NCI-H226 (cell line): ENCODE measurements at places on chromosomes 1 and 21.
A peak's percentile ranks its signal among the peaks of the same experiment; 100 is the strongest.

DNA sequence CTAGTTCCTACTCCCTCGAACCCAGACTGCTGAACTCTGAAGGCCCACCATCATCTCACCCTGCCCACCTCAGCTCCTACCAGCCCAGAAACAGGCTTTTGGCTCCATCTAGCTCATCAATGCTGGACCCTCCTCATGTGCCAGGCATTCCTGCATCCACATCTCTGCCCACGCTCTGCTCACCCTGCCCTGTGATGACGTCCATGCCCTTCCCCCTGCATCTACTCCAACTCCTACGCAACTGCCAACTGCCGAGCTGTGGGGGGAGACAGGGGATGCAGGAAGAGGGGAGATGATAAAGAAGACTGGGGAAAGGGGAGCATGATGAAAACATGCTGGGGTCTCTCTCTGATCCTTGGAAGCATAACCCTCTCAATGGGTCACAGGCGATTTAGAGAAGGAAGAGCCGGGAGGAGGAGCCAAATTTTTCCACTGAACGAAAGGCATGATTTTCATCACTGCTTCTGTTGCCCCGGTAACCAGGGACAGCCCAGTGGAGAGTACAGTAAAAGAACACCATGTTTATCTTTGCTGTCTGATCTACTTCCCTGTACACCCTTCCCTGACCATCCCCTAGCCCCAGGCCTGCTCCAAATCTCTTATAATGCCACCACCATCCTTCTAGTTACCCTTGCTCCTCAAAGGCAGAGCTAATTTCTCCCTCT lies 44.3 kb downstream of the CD34 start:
- DNase-seq = no peak

DNA sequence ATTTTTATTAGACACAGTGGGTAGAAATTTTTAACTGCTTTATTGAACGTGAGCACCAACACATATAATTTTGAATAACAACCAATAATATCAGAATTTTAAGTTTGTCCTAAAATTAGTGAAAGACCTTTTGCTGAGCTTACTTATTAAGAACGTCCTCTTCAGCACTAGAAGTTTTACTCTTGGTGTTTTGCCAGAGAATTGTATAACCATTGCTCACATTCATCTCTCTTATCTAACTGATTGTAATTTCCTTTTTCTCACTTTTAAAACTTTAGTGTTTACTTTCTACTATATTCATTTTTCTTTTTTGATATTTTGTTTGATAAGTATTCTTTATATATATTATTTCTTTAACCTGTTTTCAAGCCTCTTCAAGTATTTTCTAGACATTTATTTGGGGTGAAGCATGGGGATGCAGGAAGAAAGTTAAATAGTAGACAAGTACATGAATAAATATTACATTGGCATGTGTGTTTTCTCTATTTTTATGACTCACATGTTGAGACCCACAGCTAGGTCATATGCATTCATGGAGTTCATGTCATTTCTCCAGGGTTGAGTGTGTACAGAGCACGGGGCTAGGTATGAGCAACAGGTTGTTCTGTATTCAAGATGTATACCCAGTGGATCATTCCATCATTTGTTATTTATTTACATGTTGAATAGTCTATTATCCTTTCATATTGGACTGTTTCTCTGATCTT lies 90.6 kb downstream of the ATP6V1G3 start:
- DNase-seq = peak; percentile 78

GRCh38 chr1:202619505-202619904 lies 90.7 kb downstream of the SYT2 start:
- DNase-seq = no peak

DNA sequence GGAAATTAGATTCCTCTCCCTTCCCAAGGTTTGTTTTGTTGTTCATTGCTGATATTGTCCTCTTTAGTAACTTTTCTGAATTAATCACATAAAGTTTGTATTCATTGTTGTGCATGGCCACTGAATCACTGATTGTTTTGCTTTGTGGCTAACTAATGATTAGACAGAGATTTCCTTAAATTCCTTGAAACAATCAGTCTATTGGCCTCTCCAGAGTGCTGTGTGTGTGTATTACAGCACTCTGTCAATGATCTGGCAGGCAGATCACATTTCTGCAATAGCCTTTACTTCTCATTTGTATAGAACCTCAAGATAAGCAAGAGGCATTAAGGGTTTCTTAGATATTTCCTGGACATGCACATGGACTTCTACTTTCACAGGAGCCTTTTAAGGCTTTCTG lies 78.6 kb downstream of the DUSP10 start:
- DNase-seq = no peak

DNA sequence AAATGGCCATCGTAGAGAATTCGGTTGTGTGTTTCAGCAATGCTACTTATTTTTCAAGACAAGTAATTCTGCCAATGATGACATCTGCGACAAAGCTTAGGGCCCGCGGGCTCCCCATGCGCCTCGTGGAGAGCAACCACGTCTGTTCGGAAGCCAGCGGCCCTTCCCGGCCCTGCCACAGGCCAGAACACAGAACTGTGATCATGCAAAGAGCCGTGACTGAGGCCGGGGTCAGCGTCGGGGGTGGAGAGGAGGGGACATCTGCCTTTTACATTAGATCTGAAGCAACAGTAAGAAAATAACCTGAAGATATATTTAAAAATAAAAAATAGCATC lies 103.7 kb downstream of the PGBD5 start:
- DNase-seq = no peak

- DNase-seq = no peak
These were observed 39.3 kb downstream of the TBX15 start for GRCh38 chr1:118948846-118949245.

DNA sequence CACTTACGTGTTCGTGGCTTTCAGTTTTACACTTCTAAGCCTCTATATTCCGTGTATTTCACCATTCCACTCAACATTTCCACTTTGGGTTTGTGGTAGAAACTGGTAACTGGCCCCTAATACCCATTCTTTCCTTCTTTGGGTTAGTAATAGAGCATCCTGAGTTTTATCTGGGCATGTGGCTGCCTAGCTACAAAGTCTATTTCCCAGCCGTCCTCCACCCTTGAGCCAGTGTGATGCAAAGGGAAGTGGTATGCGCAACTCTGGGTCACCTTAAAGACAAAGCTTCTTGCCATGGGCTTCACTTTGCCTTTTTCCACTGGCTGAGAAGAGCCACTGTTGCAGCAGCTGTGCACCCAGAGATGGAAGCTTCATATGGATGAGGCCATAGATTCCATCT lies 73.9 kb downstream of the LAMC2 start:
- no peak for DNase-seq

DNA sequence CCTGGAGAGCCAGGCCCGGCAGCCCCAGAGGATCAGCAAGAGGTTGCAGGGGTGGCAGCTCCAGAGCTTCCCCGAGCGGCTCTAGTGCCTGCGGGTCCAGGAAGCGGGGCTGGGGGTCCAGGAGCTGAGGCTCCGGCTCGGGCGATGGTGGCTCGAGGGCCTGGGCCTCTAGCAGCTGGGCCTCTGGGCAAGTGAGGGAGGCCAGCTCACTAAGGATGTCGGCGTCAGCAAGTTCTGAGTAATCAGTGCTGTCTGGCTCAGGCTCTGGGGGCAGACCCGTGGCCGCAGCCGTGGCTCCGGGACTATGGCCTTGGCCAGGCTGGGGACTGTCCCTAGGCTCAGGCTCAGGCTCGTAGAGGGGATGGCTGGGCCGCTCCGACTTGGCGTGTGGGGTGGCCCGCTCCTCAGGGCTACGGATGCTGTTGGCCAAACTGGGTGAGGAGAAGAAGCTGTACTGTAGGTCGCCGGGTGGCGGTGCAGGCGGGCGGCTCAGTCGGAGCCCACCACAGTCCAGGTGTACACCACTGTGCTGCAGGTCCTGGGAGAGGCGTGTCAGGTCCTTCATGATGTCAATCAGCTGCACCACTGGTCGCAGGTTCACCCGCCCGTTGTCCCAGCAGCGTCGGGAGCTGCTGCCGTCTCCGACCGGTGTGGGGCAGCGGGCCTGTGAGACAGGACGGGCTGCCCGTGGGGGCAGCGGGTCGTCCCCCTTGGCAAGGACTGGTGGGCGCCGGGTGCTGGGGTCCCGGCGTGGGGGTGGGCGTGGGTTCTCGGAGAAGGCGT lies 52.6 kb downstream of the AHDC1 start:
- DNase-seq = no peak

GRCh38 chr1:151720554-151720953 lies 768 bp upstream of the RIIAD1 start:
- no peak for DNase-seq

- DNase-seq = no peak
These were observed 57.5 kb downstream of the BCL9 start for GRCh38 chr1:147598621-147599361.

DNA sequence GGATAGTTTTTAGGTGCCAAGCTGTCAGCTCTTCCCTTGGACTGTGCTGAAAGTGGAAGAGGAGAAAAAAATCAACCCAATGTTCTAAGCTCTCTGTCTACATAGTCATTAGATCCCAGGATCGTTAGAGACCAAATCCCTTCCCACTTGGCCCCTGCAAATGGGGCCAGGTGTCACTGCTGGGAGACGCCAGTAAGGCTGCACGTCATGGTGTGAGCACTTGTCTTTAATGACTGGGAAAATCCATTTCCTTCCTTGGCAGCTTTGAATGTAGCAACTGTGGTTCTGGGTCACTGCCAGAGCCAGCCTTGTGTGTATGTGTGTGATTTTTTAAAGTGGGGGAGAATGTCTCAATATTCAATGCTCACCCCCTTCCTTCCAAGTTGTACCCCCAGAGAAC lies 59.9 kb downstream of the MAN1C1 start:
- DNase-seq = no peak

DNA sequence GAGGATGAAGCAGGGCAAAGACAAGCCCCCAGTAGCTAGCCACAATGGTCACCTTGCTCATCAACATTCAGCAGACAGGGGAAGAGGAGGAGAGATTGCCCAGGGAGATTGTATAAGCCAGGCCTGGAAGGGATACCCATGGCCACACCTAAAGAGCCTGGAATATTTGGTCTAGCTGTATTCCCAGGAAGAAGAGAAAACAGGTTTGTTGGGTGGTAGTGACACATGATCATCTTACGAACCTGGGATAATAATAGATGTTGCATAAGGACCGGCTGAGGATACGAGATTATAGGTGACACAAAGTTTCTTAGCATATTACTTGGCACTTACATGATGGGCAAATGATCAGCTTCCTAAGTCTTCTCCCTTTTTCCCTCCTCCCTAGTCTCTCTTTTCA lies 95.9 kb downstream of the HHIPL2 start:
- DNase-seq = no peak

GRCh38 chr1:9494936-9495758 lies 44.1 kb upstream of the SLC25A33 start:
- no peak for DNase-seq

GRCh38 chr1:116854403-116854690 lies 55.4 kb upstream of the PTGFRN start:
- DNase-seq = no peak

- DNase-seq = peak; percentile 84
These were observed 178.8 kb downstream of the NR5A2 start for GRCh38 chr1:200206340-200206739.

DNA sequence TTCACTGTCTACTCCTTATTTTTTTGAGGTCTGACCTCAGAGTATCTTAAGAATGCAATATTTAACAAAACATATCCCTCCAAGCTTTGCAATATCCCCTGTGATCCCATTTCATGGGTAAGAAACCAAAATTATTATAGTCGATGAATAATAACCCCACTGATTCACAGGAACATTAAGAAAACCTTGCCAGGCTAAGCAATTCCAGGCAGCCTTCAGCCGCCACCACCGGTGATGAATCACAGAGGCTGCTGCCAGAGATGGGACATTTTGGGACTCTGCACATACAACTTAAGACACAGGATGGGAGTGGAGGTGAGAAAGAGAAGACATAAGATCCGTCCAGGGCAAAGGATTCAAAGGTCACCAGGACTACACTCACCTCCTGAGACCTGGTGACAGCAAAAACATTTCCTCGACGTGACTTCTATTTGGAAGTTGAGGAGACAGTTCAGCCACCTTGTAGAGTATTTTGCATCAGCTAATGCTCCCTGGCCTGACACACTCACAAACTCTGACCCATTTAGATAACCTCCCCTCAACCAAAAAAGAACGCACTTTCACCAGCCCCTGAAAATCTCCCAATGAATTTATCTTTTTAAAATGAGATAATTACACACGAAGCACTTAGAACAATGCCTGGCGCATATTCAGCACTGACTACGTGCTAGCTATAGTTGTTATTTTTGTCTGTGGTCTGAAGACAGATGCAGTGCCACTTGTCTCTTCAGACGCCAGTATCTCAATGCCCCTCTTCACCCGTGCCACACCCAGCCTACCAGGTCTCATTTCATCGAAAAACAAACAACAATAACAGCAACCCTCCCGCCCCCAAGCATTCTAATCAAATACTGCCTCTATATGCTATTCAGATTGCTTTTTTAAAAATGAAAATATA lies 17.8 kb upstream of the OVAAL start:
- no peak for DNase-seq

- DNase-seq = no peak
These were observed 20.5 kb upstream of the CAPZB start for GRCh38 chr1:19505693-19506457.

DNA sequence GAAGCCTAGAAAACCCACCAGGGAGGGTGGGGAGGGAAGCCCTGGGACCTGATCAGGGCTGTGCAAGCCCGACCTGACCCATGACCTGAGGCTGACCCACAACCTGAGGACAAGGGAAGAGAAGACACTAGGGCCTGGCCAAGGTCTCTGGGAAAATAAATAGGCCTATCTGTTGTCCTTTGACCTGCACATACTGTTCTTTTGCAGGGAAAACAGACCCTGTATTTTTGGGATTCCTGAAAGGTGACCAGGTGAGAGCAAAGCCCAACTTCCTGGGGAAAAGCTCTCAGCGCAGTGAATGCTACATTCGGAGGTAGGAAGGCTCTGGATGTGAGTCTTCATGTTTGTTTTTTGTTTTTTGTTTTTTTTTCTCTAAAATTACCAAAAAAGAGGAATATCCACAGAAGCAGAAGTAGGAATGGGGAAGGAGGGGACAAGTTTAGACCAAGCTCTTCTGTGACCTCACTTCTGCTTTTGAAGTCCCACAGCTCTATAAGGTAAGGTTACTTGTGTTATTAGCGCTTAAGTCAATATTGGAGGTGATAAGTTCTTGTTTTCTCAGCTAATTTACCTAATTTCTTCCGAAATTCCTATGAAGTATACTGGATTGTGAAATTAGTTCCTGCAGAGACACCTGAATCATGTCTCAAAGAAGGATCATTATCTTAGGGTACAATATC lies 26.2 kb upstream of the LYST start:
- DNase-seq = no peak

- no peak for DNase-seq
These were observed 809.2 kb downstream of the KCNT2 start for GRCh38 chr1:195799016-195799415.

DNA sequence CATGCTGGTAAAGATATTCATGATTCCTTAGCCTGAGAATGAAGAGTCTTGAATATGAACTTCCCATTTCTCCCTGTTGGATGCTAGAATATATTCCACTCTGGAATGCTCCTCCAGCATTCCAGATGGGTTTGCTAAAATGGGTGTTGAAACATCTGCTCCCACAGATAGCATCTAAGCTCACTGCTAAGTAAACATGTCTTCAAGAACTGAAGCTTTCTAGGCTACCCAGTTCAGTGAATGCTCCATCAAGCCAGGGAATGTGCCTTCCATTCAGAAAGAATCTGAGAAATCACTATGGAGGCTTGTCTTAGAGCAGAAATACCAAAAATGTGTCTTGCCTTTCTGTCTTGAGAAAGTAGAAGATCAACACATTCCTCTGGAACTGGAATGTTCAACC lies 81.1 kb downstream of the TNFSF18 start:
- DNase-seq = peak; percentile 86
